ENCODE measurements at places on chromosomes 2 and 18.

DNA sequence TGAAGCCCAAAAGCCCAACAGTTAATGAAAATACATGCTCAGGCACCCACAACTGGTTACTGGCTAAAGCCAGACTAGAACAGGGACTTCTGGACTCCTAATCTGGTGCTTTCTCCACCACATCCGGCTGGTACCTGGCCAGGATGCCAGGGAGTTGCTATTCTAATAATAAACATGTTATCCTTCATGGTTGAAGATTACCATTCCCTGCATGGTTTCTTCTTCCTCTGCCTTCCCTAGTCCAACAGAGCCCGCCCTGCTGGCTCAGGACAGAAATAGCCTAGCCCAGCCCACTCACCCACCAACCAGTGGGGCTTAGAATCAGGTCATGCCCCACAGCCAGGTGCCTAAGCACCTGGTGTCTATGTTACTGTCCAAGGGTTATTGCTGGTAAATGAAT, 184.2 kb downstream of the TMEM247 start:
- DNase-seq, result no peak

DNA sequence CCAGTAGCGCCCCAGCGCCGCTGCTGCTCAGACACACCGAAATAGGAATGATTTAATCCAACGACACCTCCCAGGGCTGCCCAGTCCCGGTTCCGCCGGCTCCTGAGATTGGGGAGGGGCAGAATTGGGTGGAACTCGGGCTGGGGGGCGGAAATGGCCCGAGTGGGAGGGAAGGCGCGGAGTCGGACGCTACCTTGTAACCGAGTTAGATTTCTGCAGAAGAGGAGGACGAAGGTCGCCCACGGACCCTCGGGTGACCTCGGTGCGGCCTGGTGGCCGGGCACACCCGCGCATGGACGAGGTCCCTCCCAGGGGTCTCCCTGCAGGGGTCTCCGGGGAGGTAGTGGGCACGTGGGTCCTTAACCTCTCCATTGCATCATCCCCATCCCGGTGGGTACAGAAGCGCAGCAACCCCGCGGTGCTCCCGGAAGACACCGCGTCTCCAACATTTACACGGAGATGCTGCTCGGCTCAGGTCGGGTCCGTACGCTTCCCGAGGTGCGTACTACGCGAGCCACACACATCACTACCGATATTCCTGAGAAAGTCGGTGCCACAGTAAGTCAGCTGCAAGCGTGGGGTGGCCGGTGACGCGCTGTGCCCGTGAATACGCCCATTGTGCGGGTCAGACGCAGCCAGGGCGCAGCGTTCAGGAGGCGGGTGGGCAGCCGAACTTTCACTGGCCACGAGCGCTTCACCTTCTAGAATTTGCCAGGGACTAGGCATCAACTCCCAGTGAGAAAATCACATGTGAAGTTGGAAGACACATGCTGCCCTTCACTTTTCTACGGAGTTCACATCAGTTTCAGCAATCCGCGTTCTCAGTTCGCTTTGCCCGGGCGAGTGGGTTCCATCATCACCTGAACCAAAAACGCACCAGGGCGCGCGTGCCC, 3.0 kb downstream of the ZNF516 start:
- no peak for DNase-seq

- DNase-seq, result no peak
These were observed 55.3 kb downstream of the ARHGEF4 start for GRCh38 chr2:130891966-130892365.

- no peak for DNase-seq
These were observed 21.7 kb upstream of the POLI start for GRCh38 chr18:54247511-54248175.

DNA sequence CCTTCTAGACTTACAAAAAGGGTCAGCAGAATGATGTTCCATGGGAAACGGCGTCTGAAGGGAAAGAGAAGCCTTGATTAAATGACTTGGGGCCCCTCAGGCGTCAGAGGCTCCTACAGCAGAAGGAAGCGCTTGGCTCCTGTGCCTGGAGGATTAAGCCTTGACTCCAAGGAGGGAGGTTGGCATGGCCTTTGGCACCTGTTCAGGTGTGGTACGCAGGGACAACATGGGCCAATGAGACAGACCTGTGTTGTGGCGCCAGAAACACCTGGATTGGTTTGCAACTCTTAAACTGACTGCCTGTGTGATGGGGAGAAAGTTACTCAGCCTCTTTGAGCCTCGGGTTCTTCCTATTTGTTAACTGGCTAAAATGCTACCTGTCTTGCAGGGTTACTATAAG, 7.6 kb downstream of the PNKD start:
- DNase-seq, result no peak

DNA sequence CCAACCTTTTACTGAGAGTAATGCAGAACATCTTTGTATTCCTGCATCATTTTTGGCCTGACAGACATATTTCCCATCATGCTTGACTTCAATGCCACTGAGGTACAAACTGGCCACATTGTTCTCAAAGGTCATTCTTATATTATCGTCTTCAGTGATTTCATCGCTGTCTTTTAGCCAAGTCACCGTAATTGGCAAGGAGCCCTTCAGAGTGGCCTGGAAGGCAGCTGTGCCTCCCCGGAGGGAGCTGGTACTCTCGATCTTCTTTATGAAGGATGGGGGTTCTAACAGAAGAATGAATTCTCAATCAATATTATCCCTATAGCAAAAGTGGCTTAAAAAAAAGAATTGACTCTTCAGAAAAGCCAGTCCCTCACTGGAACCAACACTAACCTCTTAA, 75.9 kb downstream of the TTN start:
- DNase-seq, result no peak

- DNase-seq, result no peak
These were observed 282.5 kb downstream of the SLC8A1 start for GRCh38 chr2:40169430-40169829.

DNA sequence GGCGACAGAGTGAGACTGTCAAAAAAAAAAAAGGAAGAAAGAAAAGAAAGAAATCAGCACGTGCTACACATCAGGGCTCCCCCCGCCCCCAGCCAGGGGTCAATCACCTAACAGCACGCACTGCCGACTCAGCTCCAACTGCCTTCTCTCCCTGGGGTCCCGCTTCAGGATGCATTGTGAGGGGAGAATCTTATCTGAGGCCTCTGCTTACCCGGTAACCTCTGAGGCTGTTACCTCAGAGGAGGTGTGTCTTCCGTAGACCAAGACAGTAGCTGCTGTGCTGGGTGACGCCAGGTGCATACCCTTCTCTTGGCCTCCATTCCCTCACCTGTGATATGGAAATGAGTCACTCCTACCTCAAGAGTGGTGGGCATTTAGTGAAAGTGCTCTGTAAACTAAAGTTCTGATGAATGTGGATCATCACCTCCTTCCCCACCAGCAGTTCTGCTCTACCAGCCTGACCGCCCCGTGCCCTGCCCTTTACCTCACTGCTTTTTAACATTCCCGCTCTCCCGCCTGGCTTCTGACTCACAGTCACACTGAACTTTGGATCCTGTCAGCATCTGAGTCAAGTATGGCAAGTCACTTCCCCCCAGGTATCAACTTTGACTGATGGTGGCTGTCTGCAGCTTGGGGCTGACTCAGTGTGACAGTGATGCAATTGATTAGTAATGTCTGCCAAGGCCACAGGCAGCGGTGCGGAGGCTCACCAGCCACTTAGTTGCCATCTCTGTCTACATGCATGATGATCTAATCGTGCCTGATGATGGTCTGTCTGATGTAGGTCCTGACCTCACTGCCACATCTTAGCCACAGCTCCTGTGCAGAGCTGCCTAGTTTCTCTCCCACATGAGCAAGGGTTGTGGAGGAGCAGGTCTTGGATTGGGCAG, 20.1 kb downstream of the ARID5A start:
- no peak for DNase-seq

GRCh38 chr2:227325839-227326195, 766 bp downstream of the MFF start:
- no peak for DNase-seq

DNA sequence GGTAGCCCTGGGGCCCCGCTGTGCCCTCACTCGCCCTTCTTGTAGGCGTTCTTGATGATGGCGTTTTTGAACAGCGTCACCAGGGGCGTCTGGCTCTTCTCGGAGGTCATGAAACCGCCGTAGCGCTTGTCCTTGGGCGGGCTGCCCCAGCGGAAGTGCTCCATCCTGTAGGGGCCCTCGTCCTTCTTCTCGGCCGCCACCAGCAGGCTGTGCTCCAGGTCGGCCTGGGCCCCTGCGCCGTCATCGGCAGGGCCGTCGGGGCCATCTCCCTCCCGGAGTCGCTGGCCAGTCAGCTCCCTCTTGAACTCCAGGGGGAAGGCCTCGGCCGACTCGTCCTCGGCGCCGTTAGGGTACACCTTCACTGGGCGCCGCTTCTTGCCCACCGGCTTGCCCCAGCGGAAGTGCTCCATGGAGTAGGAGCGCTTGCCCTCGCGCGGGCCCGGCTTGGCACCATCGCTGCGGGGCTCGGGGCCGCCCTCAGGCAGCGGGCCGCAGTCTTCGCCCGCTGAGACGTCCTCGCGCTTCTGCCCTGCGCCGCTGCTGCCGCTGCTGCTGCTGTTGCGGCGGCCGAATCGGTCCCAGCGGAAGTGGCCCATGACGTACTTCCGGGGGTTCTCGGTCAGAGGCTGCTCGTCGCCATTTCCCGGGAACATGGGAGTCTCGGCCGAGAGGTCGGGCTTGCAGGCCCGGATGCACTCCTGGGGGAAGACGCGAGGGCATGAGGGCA, 7.2 kb downstream of the POMC start:
- DNase-seq, result no peak

DNA sequence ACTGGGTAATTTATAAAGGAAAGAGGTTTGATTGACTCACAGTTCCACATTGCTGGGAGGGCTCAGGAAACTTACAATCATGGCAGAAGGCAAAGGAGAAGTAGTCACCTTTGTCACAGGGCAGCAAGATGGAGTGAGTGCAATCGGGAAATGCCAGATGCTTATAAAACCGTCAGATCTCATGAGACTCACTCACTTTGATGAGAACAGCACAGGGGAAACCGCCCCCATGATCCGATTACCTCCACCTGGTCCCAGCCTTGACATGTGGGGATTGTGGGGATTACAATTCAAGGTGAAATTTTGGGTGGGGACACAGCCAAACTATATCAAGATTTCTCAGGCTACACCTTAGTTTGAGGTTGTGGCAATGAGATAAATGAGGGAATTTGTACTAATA, 54.9 kb downstream of the AKAIN1 start:
- DNase-seq, result no peak

DNA sequence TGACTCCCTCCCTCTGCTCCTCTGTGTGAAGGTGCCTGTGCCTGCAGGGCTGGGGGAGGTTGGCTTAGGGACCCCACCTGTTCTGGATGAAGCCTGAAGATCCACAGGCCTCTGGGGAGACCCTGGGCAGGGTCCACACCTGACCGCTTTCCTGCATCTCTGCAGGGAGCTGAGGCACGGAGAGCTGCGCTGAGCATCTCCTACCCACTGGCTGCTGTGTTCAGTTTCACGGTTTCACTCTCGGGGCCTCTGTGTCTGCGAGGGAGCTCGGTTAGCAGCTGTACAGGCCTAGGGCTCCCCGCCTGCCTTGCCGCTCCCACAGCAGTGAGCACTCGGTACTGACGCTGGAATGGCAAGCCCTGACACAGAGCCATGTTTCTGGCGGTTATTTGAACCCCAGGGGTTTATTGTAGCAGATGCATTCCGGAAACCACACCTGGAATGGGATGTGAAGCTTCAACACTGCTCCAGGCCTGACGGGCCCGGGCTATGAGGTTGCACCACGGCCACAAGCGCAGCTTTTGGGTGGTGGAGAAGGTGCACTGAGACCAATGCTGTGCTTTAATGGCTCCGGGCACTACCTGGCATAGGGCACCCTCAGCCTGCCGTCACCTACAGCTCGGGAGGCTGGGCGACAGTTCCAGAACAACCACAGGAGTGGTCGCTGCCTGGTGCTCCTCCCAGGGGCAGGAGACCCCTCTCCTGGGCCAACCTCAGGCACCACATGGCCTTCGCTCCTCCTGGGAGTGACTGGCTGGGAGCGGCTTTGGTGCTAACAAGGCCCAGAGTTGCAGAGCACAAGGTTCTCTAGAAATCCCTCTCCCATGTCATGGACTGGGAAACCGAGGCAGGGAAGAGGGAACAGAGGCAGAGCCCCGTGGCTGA, 257.9 kb downstream of the NDUFA10 start:
- DNase-seq, result no peak

DNA sequence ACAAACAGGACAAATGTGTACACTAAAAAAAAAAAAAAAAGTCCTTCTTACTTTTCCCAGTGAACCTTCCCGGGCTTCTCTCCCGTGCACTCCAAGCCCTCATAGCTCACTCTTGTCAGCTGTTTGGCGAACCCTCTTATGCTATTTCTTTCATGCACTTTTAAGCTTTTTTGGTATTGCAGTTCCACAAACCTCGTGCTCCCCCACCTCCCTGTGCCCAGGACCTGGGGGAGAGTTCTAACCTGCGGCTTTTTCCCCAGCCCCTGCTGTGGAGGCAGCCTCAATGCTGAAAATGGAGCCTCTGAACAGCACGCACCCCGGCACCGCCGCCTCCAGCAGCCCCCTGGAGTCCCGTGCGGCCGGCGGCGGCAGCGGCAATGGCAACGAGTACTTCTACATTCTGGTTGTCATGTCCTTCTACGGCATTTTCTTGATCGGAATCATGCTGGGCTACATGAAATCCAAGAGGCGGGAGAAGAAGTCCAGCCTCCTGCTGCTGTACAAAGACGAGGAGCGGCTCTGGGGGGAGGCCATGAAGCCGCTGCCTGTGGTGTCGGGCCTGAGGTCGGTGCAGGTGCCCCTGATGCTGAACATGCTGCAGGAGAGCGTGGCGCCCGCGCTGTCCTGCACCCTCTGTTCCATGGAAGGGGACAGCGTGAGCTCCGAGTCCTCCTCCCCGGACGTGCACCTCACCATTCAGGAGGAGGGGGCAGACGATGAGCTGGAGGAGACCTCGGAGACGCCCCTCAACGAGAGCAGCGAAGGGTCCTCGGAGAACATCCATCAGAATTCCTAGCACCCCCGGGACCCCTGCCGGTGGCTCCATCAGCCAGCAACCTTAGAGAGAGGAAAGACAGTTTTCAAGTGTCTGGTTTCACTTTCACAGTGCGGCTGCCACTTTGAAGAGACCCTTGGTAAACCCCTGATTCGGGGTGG, 826 bp downstream of the KCNE4 start:
- no peak for DNase-seq

- DNase-seq, result no peak
These were observed 162.8 kb downstream of the MGAT5 start for GRCh38 chr2:134416637-134417036.

DNA sequence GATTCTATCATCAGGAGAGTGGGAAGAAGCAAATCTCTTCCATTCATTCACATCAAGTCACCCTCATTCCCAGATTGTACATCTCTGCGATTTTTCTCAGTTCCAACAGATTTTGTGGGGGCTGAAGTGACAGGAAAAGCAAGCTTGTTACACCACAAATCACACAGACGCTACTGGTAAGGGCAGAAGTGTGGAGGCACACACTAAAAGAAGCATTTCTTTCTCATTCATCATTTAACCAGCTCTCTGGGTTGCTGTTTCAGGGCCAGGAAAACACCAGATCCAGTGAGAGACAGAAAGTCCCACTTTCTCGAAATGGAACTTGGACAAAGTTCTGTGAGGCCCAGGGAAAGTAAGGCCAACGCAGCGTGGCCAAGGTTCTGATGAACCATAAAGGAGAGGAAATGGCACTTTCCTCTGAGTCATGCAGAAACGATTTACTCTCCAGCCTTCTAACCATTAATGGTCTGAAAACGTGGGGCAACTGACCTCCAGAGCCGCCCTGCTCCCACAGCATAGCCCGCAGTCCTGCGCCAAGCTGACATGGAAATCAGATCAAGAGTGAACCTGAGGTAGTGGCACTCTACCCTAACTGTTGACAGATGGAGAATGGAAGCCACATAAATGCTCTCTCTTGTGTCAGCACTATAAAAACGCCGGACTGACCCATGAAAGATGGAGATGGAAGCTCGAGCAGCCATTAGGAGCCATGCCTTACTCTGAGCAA, 191.0 kb downstream of the C1D start:
- DNase-seq, result no peak

GRCh38 chr2:175690113-175690837, 311.8 kb downstream of the LNPK start:
- DNase-seq, result peak; percentile 6
